Stimulated activated CD4-positive, alpha-beta T cell treated with anti-CD3 and anti-CD28 coated beads, TNF-alpha, amount 100 ng/mL, for 48 hours (primary cell): ENCODE measurements at places on chromosomes 16 and 17.
A peak's percentile ranks its signal among the peaks of the same experiment; 100 is the strongest.

DNA sequence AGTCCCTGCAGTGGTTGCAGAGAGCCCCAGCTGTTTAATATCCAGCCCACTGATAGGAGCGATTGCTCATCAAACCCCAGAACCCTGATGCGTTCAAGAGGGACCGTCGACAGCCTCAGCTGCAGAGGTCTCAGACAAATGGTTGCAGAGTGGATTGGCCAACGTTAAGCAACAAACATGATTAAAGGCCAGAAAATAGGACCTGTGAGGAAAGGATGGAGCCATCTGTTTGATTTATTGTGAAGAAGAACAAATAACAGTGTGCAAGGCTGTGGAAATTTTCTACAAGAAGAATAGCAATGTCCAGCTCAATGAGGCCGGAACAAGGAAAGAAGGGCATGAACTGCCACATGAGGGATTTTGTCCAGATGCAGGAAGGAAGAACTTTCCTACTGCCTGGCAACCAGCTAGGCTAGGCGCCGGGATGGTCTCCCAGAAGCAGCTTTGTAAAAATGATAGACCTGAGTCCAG, 138.4 kb upstream of the DNAH9 start:
- DNase-seq = no peak

DNA sequence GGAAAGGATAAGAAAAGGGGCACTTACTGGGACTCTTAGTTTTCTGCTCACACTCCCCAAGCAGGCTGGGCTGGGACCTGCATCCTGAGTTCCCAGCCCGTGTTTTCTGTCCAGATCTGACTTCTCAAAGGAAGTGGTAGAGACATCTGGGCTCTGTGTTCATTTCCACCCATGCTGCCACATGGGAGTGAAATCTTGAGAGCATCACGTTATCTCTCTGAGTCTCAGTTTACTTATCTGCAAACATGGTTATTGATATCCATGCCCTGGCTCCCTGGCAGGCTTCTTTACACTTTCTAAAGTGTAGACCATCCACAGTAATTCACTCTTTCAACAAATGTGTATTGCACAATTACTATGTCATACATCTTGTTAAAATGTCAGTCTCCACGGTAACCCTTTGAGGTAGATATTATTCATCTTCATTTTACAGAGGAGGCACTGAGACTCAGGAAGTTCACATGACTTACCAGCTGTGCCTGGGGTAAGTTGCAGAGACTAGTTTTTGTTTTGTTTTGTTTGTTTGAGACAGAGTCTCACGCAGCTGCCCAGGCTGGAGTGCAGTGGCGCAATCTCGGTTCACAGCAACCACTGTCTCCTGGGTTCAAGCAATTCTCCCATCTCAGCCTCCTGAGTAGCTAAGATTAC, 3.4 kb downstream of the ZNF688 start:
- no peak for DNase-seq

DNA sequence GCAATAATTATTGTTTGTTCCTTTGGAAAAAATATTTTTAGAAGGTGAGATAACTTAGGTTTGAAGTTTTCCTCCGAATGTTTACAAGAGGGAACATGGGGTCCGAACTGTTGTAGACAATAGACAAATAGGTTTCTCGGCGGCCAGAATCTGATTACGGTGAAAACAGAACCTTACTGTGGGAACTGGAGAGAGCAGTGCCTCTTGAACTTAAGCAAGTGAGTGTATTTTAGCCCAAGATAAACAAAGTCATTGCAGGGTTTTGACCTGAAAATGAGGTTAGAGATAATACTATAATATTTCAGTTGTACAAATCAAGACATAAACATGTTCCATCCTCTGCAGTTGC, 134.7 kb downstream of the ABCA8 start:
- DNase-seq = no peak

DNA sequence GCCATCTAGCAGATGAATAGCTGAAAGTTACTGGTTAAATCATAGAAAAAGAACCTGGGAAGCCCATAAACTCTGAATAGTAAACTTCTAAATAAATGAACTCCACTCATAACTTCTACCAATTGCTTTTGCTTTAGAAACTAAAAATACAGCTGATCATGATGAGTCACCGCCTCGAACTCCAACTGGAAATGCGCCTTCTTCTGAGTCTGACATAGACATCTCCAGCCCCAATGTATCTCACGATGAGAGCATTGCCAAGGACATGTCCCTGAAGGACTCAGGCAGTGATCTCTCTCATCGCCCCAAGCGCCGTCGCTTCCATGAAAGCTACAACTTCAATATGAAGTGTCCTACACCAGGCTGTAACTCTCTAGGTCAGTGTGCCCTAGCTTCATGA, 9.7 kb downstream of the KAT7 start:
- no peak for DNase-seq

DNA sequence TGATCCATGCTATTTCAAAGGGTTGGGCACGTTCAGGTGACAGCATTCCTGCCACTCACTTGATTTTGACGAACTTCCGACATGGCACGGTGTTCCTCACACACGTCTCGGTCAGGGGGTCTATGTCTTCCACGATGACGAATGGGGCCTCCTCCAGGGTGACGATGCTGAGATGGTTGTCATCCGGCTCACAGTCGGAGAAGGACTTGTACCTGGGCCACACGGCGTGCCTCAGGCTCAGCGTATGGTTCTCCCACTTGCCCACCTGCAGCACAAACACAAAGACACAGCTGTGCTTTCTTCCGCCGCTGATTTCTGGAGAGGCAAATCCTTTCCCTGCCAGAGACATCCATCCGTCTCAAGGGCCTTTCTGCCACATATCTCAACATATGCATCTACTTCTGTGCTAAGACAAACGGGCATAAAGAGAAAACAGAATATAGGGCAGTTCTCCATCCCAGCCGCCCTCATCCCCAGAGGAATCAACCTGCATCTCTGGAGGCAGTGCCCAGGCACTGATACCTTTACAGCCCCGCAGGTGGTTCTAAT, 332.5 kb downstream of the GRIN2A start:
- DNase-seq = no peak

GRCh38 chr16:12229759-12230594, 253.4 kb downstream of the SNX29 start:
- no peak for DNase-seq

DNA sequence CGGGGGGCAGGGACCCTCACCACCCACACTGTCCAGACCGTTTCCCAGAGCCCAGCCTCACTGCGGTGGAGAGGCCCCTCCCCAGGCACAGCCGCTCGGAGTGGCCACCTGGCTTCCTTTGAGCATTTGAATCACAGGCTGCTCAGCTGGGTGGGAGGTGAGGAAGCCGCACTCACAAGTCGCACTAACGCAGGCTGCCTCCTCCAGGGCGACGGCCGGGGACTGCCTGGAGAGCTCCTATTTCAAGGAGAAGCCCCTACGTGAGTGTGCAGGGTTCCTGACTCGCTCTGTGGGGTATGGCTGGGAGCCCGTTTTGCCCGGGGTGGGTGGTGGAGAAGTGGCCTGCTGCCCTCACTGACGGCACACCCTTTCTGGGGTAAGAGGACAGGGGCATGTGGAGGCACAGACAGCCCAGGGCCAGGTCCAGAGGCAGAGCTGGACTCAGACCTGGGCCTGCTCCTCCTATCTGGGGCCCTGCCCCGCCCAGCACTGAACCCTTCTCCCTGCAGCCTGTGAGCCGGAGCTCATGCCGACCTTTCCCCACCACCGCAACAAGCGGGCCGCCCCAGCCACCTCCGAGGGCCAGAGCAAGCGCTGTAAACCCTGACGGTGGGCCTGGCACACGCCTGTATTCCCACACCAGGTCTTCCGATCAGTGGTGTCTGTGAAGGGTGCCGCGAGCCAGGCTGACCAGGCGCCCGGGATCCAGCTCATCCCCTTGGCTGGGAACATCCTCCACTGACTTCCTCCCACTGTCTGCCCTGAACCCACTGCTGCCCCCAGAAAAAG, 6.2 kb downstream of the SPATA2L start:
- DNase-seq = no peak

GRCh38 chr17:11814655-11815262, 182.5 kb downstream of the ZNF18 start:
- DNase-seq = no peak

GRCh38 chr16:25771216-25771615, 79.5 kb downstream of the HS3ST4 start:
- DNase-seq = no peak

DNA sequence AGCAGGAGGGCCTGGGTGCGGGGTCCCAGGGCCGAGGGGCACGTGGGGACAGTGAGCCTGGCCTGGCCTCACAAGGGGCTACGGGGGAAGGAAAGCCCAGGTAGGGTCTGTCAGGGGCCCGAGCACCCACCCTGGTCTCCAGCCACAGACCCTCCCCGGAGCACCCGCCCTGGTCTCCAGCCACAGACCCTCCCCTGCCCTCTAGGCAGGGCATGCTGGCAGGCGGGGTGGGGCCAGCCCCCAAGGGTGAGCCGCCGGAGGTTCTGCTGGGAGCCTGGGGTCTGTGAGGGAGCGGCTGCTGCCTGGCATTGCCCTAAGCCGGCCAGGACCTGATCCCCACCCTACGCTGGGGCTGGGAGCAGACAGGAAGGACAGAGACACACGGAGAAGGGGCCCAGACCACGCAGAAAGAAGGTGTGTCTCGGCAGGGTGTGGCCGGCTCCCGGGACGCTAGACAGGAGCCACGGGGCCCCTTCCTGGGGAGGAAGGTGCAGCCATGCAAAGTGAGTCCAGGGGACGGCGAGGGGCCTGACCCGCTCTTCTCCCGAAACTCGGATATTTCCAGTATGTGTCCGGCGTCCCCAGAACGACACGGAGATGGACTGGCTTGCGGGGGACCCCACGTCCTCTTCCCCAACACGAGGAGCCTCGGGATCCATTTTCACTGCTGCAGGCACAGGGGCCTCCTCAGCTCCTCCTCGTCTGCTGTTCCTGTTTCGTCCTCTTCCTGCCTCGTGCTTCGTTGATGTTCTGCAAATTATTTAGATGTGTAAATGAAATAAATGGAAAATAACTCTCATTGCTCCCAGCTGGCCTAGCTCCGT, 15.5 kb downstream of the UTS2R start:
- DNase-seq = no peak

- DNase-seq = peak; percentile 27
Observed at GRCh38 chr16:86044241-86044671, 145.3 kb downstream of the IRF8 start.

DNA sequence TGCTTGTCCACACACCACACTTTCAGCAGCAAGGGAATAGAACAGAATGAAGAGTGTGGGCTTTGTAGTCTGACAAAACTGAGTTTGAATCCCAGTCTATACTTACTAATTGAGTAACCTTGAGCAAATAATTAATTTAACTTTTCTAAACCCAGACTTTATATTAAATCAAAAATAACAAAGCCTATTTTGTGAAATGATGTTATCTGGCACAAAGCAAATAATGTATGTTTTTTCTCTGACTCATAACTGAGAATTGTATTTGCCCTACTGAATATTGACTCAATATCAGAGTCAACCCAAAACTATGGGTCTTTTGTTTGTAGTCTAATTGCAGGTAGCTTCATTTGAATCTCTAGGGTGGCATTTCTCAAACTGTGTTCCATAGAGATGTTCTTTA, 77.9 kb upstream of the TANC2 start:
- no peak for DNase-seq

DNA sequence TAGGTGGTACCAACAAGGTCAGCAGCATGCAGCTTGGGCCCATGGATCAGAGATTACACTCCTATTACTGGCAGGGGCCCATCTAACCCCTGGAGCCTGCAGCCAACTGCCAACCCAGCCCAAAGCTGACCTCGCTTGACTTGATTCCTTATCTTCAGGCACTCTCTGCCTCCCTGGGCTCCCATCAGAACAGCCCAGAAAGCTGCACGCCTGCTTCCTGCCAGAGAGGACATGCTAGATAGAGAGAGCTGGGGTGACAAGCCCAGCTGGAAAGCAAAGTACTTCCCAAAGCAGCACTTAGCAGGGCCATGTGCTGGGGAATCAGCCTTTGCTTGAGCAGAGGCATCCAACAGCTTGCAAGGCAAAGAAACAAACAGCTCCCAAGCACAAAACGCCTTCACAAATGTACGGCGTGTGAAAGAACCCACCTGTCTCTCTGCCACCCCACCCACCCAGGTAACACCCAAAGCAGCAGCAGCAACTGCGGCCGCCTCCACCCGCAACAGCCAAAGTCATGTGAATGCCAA, 74.2 kb upstream of the NLK start:
- no peak for DNase-seq
